ENCODE measurements at places on chromosomes 1 and 21. TPM values are rescaled to one million over a fixed set of nuclear protein-coding genes. Genes with fewer than 3 reads are reported as not detected.
A peak's percentile ranks its signal among the peaks of the same experiment; 100 is the strongest.

- DNase-seq, result no peak
Observed at GRCh38 chr1:210301615-210302000, 27.1 kb upstream of the HHAT start.

DNA sequence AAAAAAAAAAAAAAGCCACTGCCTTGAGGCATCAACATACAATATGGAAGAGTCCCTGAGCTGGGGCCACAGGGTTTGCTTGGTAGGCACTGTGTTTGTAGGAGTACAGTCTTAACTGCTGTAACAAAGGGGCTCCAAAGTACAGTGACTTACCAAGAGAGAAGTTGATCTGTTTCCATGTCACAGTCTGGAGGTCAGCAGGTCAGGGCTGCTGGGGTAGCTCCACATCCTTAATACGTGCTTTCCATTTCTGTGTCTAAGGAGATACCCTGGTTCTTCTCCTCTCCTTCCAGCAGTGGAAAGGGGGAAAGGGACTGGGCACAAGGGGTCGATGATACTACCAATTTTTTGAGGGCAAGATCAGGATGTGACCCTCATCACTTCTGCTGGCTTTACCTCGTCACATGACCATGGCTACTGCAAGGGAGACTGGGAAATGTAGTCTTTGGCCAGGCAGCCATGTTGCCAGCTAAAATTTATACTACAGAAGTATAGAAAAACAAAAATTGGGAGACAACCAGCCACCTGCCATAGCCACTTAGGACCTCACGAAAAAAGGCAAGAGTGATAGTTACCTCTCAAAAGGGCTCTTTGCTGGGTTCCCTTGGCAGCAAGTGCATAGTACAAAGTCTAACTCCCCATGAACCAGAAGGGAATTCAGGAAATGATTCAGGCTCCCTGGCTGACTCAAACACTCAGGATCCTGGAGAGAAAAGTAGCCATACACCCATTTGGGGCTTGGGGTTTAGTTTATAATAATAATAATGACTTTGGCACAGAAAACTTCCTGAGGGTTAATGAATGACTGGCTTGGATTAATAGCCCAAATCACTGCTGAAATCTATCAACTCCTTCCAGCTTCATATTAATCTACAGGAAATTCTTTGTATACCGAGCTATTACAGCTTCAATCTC lies 52.7 kb upstream of the ATP5PO start:
- DNase-seq, result peak; percentile 62

OR2L5 gene
- not detected for polyA plus RNA-seq

DNA sequence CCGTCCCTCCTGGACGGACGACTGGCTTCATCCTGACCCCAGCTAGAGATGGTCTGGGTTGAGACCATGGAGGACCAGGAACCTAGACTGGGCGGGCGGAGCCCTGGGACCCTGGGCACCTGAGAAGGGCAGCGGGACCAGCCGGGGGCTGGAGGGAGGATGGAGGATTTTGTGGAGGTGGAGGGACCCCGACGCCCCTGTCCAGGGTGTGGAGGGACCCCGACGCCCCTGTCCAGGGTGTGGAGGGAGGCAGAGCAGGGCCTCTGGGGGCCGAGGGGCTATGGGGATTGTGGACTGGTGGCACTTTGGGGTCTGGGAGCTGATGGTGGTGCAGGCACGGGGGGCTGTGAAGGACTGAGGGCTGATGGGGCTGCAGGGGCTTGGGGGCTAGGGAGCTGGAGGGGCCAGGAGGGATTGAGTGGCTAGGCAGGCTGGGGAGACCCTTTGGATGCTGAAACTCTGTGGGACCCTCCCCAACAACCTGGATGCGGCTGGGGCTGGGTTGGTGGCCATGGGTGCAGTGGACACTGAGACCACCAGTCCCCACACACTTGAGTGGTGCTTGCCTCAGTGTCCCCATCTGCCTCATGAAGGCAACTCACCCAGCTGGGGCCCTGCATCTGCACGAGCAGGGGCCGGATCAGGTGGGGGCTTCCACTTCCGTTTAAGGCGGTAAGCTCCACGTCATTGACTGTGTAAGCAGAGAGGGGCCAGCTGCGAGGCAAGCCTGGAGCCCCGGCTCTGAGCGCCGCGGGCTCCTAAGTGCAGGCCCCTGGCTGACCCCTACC lies 7.4 kb downstream of the GJC2 start:
- no peak for DNase-seq

- DNase-seq, result no peak
Observed at GRCh38 chr1:10639011-10639774, 157.3 kb downstream of the CASZ1 start.

RGS16 gene
- polyA plus RNA-seq, result 0.09 TPM

SMYD2 gene
- 26.3 TPM for polyA plus RNA-seq

- peak; percentile 25 for DNase-seq
Observed at GRCh38 chr1:68358439-68358838, 91.3 kb downstream of the RPE65 start.

DNA sequence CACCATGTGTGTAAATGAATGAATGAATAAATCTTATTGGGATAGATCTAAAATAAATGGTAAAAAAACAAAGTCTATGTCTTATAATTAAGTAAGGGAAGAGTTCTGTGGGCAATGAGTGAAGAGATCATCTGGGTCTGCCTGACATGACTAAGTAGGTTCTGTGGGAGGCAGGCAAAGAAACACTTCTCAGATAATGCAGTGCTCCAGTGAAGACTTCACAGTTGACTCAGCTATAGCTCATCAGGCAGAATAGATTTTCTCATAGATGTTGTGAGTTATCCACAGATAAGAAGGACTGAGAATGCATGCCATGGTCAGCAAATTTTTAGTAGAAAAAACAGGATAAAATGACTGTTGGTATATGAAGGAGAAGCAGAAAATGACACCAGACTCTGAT lies 12.4 kb downstream of the KRTAP22-2 start:
- DNase-seq, result no peak

DNA sequence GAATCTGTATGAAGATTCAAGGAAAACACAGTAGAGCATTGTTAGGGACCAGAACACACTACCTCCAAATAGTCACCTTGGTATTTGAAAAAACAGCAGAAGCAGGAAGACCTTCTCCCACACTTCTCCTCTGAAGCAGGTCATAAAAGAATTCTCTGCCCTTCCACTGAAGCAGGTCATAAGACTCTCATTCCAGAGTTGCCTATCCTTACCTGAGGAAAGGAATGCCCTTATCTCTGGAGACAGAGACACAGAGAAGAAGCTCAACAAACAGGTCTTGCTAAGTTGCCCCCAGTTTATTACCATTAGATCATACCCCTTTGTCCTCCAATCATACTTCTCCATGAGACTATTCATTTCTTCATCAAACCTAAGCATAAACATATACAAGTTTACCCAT lies 225.8 kb upstream of the TNR start:
- no peak for DNase-seq

GRCh38 chr1:209008586-209008985 lies 574.9 kb upstream of the CAMK1G start:
- no peak for DNase-seq

DNA sequence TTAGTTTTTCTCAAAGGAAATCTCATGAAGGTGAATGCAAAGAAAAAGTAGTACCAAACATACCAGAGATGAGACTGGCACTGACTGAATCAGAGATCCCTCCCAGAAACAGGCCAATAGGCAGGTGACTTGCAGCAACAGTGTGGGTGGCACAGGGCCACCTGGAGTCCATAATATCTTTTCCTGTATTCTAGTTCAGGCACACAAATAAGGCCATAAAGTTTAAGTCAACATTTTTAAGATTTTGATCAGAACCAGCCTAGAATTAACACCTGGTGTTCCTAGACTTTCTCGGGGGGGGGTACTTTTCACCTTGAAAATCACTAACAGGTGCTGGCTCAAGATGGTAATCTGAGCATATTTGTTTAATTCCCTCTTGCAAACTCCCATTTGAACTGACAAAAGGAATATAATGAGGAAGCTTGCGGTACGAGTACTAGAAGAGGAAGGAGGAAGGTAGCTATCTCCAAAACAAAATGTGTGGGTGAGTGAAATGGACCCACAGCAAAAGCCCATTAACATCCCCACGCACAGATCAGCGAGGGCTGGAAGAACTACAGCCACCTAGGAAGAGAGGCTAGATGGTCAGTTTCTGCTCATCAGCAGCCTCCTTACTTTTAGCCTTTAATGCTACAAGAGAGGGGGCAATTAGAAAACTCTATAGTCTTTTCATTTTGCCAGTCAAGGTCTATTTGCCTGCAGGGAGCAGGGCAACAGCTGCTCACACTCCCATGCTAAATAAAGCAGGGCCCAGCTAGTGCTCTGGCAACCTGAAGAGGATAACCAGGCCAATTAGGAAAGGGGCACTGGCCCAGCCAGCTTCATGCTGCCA lies 18.9 kb downstream of the SDE2 start:
- DNase-seq, result no peak

DNA sequence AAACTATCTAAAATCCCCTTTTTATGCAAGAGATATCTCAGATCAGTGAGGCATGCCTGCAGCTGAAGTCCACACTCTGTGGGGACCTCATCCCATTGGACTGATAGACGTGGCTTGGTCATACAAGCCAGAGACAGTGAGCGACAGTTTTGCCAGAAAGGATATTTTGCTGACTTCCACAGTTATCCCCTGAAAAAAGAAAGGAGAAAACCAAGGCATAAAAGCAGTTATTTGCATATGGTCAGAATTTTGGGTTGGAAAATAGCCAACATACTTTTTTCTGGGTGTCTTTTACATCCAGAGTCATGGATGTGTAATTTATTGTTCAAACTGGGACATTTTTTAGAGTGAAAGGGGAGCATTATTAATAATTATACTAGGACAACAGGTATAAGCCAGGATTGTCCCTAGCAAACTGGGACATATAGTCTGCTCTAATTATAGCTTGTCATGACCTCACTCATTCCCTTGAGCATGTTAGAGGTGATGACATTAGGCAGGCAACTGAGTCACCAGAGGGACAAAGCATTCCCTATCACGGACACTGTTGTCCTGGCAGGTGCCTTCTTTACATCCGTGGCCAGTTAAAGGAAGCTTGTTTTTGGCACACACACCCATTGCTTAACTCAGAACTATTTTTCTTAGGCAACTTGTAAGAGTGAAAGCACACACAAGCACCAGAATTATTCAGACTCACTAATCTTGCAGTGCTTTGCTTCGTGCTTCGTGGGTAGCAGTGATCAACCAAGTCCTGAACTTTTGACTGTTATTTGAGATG lies 65.5 kb downstream of the PRRX1 start:
- DNase-seq, result peak; percentile 65

KCND3 gene
- 0.42 TPM for polyA plus RNA-seq

GRCh38 chr1:36369061-36369861 lies 16.5 kb downstream of the STK40 start:
- peak; percentile 45 for DNase-seq

DNA sequence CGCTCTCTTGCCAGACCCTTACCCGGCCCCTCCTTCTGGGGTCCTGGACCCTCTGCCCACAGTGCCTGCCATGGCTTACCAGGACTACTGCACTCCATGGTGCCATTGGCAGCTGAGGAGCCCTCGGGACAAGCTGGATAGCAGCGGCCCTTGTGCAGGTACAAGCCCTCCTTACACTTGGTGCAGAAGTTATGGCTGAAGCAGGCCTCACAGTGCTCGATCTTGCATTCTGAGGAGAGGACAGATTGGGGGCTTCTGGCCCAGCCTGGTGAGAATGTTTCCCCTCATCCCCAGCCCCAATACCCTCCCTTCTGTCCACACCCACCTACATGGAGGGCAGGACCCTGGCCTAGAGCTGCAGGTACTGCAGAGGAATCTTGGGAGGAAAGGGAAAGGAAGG lies 18.4 kb upstream of the GNL2 start:
- no peak for DNase-seq

LCK gene
- not detected for polyA plus RNA-seq

WDR64 gene
- not detected for polyA plus RNA-seq

GRCh38 chr1:113947388-113948107 lies 18.4 kb downstream of the HIPK1 start:
- DNase-seq, result peak; percentile 2

FAM72D gene
- 2.1 TPM for polyA plus RNA-seq

- DNase-seq, result no peak
Observed at GRCh38 chr1:7266561-7266960, 481.3 kb downstream of the CAMTA1 start.

GRCh38 chr1:55216096-55216495 lies 932 bp upstream of the USP24 start:
- no peak for DNase-seq

DNA sequence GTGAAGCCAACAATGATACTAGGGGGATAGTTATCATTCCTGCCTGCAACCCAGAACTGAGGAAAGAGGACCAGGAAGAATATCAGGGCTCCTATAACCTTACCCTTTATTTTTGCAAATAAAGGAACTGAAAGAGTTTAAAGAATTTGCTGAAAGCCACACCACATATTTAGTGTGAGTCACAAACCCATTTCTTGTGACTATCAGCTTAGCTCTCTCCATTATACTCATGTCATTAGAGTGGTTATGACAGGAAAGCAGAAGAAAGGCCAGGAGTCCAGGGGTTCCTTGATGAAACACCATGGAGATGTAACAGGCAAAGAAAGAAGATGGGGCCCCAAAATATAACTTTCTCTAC lies 141.1 kb upstream of the SAMSN1 start:
- DNase-seq, result peak; percentile 1

ANKRD35 gene
- polyA plus RNA-seq, result 3.4 TPM

HIVEP3 gene
- polyA plus RNA-seq, result 2.1 TPM

ADAM30 gene
- polyA plus RNA-seq, result not detected

- no peak for DNase-seq
Observed at GRCh38 chr1:25631750-25632485, 15.3 kb downstream of the MAN1C1 start.

DNA sequence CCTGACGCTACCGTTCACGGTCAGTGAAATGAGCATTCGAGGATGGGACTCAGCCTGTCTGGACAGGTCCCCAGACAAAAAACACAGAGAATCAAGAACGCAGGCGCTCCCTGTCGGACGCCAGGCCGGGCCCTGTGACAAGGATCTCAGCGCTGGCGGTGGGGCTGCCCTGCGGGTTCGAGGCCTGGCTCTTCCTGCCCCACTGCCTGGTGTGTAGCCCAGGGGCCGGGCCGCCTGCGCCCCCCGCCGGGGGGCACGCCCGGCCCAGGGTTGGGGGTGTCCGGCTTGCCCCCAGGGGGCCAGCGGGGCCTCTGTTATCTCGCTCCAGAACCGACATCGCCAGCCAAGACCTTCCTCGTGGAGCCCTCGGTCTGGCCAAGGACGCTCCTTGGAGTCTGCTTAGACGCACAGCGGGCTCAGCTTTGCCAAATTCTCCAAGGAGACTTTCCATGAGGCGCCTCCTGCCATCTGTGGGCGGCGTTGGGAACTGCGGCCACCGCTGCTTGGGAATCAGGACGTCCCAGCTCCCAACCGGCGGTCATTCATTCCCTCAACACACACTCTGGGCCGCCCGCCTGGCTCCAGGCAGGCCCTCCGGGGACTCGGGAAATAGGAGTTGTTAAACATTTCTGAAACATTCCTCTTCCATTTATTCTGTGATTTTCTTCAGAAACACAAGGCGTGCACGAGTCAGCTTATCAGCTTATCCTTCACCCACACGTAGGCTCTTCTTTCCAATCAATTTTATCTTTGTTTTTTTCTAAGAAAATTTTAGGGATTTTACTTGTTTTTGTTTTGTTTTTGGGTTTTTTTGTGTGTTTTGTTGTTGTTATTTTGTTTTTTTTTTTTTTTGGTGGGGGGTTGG lies 11.3 kb upstream of the RIPK4 start:
- DNase-seq, result peak; percentile 80

DNA sequence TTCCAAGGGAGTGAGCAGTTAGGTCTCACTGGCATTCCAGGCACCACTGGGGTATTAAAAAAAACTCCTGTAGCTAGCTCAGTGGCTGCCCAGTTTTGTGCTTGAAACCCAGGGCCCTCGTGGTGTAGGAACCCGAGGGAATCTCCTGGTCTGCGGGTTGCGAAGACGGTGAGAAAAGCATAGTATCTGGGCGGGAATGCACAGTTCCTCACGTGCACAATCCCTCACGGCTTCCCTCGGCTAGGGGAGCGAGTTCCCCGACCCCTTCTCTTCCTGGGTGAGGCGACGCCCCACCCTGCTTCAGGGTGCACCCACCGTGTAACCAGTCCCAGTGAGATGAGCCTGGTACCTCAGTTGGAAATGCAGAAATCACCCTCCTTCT lies 50.5 kb upstream of the PGBD5 start:
- DNase-seq, result no peak
